ENCODE measurements at places on chromosomes 12 and 14.
A peak's percentile ranks its signal among the peaks of the same experiment; 100 is the strongest.

- DNase-seq: no peak
Measured at GRCh38 chr12:128387811-128388422, 120.9 kb downstream of the TMEM132C start.

- peak; percentile 90 for DNase-seq
Measured at GRCh38 chr12:64083285-64084210, 138.5 kb downstream of the KICS2 start.

- DNase-seq: peak; percentile 50
Measured at GRCh38 chr12:27293463-27293862, 39.2 kb upstream of the BMAL2 start.

- DNase-seq: peak; percentile 5
Measured at GRCh38 chr14:88868558-88869159, 44.2 kb downstream of the TTC8 start.

GRCh38 chr12:92297932-92298696, 152.5 kb upstream of the BTG1 start:
- DNase-seq: peak; percentile 94

DNA sequence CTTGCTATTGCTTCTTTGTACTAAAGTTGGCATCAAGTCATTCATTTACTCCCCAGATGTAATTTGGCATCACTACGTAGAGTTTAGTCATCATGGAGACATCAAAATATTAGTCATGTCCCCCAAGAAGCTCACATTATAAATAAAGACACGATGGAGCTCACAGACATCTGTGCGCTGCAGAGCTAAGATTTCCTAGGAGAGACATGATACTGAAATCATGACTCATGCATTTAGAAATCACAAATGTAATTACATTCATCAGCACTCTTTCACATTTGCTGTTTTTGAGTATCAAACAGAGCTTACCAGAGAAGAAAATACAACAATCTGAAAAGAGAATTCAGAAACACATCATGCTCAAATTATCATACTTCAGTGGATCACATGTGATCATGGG, 169.8 kb downstream of the LRIG3 start:
- DNase-seq: peak; percentile 96

DNA sequence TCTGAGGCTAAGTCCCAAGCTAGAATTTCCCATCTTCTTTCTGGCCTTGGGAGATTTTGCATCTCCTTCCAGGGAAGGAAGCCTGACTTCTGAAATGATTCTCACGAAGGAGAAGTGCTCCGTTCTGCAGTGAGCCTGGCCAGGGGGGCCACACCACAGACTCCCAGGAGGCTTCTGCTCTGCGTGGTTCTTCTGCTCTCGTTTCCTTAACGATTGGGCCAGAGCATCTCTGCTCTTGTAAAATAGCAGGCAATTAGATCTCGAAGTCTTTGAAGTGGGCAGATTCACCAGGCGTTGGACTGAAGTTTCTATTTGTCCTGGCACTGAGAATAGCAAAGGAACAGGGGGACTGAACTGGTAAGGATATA, 6.7 kb upstream of the BATF start:
- no peak for DNase-seq

All from astrocyte (in vitro differentiated cells and primary cell).